ENCODE measurements at places on chromosomes 12 and 14.

GRCh38 chr14:42140001-42140400, 533.3 kb downstream of the LRFN5 start:
- no peak for DNase-seq
- no peaks in the 10 kb centered on the region for H3K4me1 ChIP-seq
- H3K4me3 ChIP-seq = no peak overlapping the region

GRCh38 chr14:82153689-82154088, 620.0 kb upstream of the SEL1L start:
- no peaks in the 10 kb centered on the region for H3K36me3 ChIP-seq
- H3K4me1 ChIP-seq = no peaks in the 10 kb centered on the region
- no peak overlapping the region for H3K4me3 ChIP-seq
- no peak overlapping the region for H3K27ac ChIP-seq
- H3K27me3 ChIP-seq = no peaks in the 10 kb centered on the region

DNA sequence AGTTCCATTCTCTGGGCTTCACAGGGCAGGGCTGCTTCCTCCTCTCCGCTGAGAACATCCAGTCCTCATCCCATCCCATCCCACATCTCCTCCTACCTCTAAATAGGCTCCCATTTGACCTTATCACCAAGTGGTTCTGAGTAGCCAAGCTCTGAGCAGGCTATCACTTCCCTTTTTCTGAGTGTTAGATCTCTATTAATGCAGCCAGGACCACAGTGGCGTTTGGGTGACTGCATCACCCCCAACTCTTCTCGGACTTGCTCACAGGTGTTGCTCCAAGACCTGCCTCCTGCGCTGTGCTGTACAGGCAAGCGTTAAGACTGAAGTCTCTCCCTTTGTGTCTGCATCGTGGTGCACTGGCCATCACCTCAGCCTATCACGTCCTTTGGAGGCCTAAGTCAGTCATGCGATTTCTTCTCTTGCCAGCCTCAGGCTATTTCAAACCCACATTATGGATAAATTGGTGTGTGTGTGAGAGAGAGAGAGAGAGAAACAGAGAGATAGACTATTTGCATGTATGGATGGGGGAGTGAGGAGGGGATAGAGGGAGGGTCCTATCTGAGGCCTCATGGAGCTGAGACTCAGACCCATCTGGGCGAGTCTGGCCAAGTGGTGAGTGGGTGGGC, 12.4 kb upstream of the HHIPL1 start:
- no peak for DNase-seq
- no peak overlapping the region for H3K27ac ChIP-seq
- no peaks in the 10 kb centered on the region for H3K27me3 ChIP-seq
- H3K36me3 ChIP-seq = no peaks in the 10 kb centered on the region
- H3K4me3 ChIP-seq = no peak overlapping the region

DNA sequence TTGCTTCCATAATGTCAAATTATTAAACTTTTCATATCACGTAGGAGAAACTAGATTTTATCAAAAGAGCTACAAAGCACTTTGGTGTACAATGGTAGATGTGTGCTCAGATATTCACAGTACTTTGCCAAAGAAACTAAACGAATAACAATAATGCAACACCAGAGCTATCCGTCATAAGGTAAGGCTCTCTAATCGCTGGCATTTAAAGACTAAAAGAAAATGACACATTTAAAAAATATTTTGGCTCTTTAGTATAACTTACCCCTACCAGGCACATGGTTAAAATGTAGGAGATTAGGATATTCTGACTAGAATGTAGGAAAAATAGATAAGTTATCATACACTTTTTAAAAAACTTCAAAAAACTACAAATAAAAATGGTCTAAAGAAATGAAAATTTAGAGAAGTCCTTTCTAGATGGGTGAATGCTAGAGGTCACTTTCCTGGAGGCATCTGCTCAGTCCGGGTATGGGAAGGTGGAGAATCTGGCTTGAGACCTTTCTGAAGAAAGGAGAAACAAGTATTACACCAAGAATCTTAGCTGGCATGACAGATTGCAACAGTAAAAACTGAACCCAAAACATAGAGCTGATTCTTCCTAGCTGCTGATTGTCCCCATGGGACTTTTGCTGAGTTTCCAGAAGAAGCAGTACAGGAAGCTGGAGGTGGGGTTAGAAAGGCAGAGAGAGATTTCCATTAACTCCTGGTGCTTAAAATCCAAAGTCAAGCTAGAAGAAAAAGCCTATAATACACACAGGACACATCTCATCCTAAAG, 67.9 kb downstream of the FAR2 start:
- no peaks in the 10 kb centered on the region for H3K36me3 ChIP-seq
- H3K27ac ChIP-seq = no peak overlapping the region
- H3K27me3 ChIP-seq = no peaks in the 10 kb centered on the region
- H3K4me1 ChIP-seq = no peaks in the 10 kb centered on the region
- no peak for DNase-seq
- no peak overlapping the region for H3K4me3 ChIP-seq

DNA sequence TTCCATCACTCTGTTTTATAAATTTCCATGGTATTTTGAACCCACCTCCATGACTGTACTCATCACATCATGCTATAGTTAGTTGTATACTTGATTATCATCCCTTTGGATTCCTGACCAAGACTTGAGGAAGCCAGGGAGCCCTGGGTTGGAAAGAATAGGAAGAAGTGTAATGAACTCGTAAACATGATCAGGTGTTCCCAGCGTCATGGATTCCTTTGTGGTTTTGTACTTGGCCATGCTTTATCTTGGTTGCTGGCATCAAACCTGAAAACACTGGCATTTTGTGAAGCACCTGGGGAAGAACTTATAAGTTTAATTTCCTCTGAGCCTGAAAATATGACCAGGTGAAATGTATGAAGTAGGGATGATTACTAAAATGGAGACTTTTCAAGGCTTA, 76.4 kb downstream of the CHST11 start:
- H3K36me3 ChIP-seq = no peaks in the 10 kb centered on the region
- H3K4me3 ChIP-seq = no peak overlapping the region
- no peak overlapping the region for H3K27ac ChIP-seq
- H3K27me3 ChIP-seq = no peaks in the 10 kb centered on the region

Data from body of pancreas (tissue), 4 donors.